ENCODE measurements at places on chromosomes 1 and 21.

DNA sequence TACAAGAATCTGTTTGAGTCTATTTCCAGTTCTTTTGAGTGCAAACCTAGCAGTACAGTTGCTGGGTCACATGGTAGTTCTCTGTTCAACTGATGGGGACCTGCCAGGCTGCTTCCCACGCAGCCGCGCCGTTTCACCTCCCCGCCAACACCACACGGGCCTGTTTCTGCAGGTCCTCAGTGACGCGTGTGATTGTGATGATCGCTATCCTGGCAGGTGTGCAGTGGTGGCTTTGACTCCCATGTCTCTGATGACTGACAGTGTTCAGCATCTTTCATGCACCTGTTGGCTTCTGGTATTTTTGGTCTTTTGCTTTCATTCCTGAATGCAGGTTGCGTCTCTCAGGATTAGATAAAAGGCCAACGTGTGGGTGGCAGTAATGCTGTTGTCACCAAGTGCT, 41.6 kb downstream of the FAAP20 start:
- peak; percentile 61 for DNase-seq

GRCh38 chr21:45573452-45574035, 31.3 kb upstream of the SLC19A1 start:
- DNase-seq = no peak

DNA sequence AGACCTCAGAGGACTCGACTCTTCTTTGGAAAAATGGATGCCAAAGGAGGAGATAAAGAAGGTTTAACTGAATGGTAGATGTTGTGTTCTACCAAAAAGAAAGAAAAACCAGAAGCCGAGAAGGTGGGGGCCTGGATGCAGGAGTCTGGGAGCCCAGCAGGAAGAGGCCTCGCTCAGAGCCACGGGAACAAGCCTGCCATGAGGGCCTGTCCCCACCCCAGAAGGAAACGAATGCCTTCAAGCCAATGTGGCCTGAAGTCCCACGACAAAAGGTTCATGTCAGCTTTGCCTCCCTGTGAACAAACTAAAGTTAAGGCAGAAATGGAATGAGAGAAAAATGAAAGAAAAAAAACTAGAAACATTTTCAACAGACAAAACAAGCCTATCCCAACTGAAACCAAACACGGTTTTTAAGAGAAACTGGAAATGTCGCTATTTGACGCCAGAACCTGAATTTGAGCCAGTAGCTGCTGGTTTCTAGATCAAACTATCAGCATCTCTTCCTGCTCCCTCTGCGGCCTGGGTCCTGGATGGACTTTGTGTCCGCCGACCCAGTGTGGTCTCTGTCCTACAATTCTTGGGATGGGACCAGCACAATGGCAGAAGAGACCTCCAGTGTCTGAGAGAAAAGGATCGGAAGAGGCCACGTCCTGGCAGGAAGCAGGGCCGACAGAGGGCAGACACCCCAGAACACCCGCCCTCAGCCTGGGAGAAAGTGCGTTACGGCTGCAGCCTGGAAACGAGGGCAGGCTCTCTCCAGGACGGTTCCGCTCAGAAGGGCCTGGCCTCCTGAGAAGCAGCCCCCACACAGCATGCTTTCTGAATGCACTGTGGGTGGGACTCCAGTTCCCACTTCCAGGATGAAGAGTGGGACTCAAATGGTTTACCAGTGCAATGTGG, 35.2 kb downstream of the SLC45A1 start:
- DNase-seq = no peak

GRCh38 chr1:85998105-85998855, 158.3 kb downstream of the COL24A1 start:
- DNase-seq = no peak

DNA sequence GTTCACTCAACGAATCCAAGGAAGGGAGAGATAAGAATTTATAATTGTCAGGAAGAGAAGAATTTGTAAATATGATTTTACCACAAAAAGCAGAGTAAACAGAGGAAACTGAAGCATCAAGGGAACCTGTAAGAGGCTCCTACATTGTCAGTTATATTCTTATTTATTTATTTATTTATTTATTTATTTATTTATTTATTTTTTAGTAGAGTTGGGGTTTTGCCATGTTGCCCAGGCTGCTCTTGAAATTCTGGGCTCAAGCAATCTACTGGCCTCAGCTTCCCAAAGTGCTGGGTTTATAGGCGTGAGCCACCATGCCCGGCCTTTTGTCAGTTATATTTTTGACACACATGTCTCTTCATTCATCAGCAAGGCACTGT, 47.1 kb downstream of the FCRL3 start:
- DNase-seq = no peak

DNA sequence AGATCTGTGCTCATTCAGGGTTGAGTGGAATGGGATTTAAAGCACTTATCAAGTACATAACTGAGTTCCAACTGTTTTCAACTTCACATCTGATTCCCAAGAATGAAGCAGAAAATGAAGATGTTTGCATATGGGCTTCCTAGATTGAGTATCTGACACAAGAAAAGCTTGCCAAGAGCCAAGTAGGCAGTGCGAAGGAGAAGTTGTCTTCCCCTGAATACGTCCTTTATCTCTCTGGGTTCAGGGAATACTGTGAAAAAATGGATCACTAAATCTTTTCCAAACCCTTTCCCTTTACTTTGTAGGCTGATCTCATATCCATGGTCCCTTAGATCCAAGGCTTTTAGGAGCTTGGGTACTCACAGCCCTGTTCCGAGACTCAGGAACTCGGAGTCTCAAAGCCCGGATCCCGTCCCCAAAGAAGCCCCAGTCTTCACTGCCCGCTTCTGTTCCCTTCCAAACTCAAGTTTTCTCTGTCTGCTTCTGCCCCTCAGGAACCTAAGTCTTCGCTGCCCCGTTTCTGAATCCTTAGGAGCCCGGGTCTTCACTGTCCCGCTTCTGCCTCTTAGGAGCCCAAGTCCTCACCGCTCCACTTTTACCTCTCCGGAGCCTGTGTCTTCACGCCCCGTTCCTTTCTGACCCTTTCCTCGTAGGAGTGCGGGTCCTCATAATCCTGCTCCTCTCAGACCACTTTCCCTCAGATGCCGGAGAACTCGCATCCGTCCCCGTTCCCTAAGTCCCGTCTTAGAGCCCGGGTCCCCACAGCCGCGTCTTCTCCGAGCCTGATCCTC, 616 bp downstream of the TAF12 start:
- no peak for DNase-seq

Measured in caudate nucleus (tissue), 63 donors.